ENCODE measurements at places on chromosomes 4 and X.

DNA sequence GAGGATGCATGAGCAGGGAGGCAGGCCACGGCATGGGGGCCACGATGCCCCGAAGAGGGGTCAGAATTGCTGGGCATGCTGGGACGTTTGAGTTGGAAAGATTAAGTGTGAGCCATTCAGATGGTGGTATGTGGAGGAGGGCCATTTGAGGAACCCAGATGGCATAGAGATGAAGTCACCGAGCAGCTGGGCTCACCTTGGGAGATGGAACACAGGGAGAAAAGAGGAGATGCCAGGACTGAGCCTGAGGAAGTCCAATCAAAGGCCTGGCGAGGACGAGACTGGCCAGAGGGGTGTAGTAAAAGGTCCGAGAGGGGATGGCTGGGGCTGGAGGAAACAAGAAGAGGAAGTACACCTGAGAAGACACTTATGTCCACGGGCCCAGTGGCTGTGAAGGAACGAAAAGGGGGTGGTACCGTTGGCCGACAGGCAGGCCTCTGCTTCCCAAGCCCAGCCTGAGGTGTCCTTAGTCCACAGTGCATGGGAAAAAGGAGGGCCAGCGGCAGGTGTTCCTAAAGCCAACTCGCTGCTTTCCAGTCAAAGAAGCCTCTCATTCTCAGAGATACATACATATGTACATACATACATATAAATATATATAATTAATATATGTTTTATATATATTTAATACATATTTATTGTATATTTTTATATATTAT is 54.6 kb upstream of the CLCN4 start:
- no peak for DNase-seq

GRCh38 chrX:23822841-23823240 is 39.9 kb downstream of the SAT1 start:
- no peak for DNase-seq

DNA sequence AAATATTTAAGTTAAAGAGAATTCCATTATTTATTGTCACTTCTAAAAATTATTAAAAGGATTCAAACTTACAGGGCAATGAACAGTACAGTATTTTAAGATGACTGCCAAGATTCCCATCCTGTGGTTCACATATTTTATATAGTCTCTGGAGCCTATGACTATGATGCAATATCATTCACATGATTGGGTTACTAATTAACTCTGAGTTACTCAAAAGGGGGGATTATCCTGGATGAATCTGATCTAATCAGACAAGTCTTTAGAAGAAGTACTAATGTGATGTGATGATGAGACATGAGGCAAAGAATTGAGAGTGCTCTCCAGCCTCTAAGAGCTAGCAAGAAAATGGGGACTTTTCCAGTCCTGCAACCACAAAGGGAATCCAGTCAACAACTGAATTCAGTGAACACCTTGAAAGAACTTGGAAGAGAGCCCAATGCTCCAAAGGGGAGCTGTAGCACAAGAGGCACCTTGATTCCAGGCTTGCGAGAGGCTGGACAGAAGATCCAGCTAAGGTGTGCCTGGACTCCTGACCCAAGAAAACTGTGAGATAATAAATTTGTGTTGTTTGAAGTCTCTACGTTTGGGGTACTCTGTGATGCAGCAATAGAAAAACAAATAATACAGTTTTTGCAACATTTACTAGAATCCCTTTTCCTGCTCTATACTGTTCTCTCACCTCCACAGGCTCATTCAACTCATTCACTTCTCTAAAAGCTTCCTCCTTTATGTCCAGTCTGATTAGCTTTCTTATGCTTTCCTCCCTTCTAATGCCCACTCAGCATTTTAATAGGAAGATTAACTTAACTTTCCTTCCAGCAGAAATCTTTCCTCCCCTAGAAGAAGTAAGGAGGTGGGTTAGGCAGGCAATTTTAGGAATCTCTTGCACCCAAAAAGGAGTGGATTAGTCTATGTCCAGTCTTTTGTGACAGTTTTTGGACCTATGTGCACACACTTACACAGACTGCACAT is 133.8 kb upstream of the LCORL start:
- no peak for DNase-seq

DNA sequence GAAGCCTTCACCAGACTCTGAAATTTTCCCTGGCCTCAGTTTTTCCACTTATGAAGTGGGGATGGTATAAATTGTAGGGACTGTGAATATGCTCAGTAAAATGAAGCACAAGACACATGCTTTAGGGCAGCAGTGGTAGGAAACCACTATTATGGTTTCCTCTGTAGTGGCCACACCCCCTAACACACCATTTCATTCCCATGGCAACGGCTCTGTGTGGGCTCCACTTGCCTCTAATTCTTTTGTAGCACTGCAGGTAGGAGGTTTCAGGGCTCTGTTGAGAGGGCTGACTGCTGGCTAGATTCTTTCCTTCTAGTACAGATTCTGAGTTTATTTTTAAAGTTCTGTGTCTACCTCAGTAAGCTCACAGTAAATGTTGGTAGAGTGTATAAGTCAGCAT is 3.5 kb upstream of the VMA21 start:
- DNase-seq = no peak

DNA sequence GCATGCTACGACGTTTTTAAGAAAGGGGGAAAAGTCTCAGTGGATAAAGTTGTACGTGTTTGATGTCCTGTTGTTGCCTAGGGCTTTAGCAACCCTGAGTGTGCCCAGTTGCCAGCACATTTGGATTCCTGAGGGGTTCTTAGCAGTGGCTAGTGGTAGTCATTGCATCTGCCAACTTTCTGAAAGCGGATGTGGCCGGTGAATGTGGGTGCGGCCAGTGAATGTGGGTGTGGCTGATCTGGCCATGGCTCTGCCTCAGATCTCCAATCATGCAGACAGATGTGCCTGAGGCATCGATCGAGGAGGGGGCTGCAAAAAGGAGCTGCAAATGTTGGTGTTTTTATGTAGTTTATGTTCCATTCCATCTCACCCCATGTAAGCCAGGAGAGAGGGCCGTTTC is 41.5 kb upstream of the FAT1 start:
- DNase-seq = no peak

DNA sequence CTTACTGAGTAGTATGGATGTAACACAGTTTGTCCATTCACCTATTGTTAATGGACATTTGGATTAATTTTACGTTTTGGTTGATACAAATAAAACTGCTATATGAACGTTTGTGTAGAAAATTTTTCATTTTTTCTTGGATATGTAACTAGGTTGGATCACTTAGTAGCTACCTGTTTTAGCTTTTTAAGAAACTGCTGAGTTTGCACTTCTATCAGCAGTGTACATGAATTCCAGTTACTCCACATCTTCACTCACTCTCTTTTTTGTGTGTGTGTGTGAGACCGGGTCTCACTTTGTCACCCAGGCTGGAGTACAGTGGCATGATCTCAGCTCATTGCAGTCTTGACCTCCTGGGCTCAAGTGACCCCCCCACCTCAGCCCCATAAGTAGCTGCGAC is 15.4 kb downstream of the LARP1B start:
- DNase-seq = no peak

Measured in C1 segment of cervical spinal cord (tissue), 14 donors.